Posterior cingulate gyrus (tissue), 11 donors: ENCODE measurements at places on chromosomes 2 and 18.

GRCh38 chr18:25174324-25174723 is 177.6 kb downstream of the ZNF521 start:
- DNase-seq: no peak

DNA sequence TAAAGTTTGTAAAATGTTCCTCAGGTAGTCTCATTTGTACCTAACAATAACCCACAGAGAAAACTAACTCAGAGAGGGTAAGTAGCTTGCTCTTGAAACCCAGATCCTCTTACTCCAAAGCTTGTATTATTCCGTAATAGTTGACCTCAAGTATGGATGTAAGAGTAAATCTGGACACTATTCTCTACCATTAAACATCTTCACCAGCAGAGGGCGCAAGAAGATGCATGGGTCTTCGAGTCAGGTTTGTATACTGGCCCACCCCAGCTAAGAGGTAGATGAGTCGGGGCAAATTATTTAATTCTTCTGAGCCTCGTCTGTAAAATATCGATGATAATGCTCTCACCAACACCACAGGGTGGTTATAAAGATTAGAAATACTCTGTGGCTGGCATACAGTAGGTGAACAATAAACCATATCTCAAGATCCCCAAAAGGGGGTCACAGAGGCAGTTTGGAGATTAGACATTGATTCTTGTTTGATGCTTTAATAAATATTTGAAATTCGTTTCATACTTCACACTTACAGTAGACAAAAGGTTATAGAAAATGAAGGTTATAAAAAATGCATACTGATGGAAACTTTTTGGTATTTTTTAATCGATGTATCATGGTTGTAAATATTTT is 3.5 kb upstream of the CABLES1 start:
- DNase-seq: peak; percentile 56

GRCh38 chr2:105541189-105542050 is 142.6 kb upstream of the FHL2 start:
- DNase-seq: no peak

DNA sequence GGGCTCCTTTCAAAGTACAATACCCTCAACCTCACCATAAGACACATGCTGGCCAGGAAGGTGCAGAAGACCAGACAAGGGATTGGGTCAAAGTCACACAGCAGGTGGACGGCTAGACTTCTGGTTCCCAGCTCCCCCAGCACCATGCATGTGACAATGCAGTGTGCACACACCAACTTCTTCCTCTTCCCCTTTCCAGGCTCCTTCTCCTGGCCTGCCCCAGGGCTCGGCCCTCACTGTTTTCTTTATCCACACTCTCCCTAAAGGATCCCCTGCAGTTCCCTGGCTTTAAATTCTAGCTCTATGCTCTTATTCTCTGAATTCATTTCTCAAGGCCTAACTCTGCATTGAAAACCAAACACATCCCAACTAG is 82.3 kb downstream of the LOXHD1 start:
- no peak for DNase-seq

DNA sequence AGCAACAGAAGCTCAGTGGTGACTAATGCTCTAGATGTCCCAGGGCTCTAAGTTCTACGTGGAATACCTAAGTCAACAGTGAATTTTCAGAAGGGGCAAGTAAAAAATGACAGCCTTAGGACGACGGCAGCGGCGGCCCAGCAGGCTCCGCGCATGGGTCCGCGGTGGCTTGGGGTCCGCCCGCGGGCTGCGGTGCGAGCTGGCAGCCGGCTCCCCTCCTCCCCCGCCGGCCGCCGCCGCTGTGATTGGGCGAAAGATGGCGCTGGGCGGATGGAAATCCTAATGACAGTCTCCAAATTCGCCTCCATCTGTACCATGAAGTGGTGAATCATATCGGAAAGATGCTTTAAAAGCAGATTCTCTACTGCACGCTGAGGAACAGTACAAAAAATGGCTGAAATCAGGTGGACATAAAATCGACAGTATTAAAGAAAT is 74.7 kb downstream of the HNRNPLL start:
- DNase-seq: peak; percentile 88

DNA sequence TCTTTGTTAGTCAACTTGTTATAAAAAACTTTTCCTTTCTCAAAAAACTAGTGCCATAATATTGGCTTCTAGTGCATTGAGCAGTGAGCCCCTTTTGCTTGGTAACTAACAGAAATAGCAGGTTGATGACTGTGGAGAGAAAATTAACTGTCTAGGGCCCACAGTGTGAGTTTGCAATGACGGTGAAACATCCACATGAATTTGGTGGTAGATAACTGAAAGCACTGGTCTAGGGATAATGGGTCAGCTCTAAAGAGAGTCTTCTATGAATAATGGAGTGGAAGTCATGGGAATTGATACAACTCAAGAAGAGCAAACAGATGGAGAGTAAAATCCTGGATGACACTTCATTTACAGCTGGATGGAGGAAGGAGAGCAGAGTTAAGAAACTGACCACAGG is 245.4 kb downstream of the METTL4 start:
- DNase-seq: no peak

- DNase-seq: no peak
These were observed 9.7 kb upstream of the NT5DC4 start for GRCh38 chr2:112710956-112711750.

GRCh38 chr18:15198116-15198389 is 450.1 kb downstream of the ANKRD30B start:
- DNase-seq: no peak

DNA sequence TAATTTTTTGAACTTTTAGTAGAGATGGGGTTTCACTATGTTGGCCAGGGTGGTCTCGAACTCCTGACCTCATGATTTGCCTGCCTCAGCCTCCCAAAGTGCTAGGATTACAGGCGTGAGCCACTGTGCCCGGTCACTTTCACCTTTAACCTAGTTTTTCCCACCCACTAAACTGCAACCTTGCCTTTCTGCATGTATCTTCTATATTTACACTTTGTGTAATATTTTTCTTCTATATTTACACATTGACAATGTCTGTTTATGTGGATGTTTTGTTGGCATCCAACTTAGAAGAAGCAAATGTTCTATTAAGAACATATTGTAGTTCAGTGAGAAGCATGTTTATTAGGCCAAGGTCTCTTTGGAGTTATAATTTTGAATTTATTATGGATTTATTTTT is 26.7 kb downstream of the SNRPD1 start:
- DNase-seq: no peak

GRCh38 chr2:129334696-129335410 is 644.6 kb upstream of the RAB6C start:
- DNase-seq: no peak

GRCh38 chr2:125169022-125169763 is 1144.1 kb downstream of the CNTNAP5 start:
- no peak for DNase-seq

DNA sequence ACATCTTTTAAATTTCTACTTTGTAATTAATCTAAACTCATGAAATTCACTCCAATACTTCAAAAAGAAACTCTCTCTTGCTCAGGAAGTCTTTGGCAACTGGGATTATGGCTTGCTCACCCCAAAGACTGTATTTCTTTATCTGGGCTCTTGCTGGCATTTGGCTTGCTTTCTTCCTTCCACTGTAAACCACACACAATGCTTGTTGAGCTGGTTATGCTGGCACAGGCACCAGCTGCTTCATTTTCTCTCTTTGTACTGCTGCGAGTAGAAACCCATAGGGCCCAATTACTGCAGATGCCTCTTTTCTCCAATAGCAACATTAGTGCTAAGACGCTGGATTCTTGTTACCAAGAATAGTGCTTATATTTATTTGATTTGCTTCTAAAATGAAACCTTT is 51.4 kb downstream of the SLC38A11 start:
- DNase-seq: no peak

- DNase-seq: peak; percentile 87
These were observed 260.2 kb upstream of the TRIB2 start for GRCh38 chr2:12456293-12457106.

DNA sequence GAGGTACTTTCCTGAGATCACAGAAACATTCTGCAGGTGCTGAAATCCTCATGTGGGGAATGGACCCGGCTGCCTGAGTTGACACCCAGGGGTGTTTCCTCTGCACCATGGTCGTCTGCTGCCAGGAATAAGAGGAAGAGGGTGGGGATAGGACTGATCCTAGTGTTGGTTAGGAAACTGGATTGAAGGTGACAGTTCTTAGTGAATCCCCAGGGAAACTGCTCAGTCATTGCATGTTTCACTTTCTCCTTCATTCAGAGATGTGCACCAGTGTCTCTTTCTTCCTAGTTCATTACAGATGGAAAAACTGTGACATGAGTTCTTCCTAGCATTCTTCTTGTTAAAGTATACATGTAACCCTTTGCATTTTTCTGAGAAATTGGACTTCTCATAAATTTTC is 294.3 kb downstream of the PTGR3 start:
- no peak for DNase-seq

GRCh38 chr2:205411558-205411957 is 270.7 kb upstream of the NRP2 start:
- DNase-seq: peak; percentile 16

GRCh38 chr2:11688222-11689069 is 18.5 kb upstream of the NTSR2 start:
- DNase-seq: no peak

DNA sequence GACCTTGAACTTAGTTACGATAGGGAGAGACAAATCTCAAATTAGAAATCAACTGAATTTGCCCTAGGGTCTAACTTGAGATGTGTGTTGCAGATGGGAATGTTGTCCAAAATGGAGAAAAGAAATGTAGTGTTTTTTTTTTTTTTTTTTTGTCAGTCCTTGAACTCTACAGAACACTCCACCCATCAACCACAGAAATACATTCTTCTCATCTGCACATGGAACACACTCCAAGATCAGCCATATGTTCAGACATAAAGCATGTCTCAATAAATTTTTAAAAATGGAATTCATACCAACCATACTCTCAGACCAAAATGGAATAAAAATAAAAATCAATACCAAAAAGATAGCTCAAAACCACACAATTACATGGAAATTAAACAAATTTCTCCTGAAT is 526.5 kb downstream of the FBXO15 start:
- no peak for DNase-seq

DNA sequence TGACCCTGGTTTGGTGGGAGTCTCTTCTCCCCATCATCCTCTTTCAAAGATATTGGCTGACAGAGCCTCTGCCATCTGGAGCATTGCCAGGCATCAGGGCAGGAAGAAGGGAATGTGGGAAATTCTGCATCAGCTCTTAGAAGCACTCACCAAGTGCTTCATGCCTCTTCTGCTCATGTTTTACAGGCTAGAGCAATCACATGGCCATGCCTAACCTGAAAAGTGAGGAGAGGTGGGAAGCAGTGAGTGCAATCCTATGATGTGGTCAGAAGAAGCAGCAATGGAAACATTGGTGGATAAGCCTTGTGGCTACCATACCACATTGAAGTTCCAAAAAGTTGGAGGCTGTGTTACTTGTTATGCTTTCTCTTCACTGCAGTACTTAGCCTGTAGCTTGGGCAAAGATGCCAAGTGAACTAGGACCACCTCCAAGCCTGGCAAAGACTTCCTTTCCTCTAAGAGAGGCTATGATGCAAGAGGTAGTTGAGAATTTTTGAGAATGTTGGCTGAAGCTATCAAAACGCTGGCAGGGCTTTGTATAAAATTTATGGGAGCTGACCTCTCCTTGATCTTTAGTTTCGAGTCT is 64.1 kb downstream of the BCL2L11 start:
- DNase-seq: no peak

DNA sequence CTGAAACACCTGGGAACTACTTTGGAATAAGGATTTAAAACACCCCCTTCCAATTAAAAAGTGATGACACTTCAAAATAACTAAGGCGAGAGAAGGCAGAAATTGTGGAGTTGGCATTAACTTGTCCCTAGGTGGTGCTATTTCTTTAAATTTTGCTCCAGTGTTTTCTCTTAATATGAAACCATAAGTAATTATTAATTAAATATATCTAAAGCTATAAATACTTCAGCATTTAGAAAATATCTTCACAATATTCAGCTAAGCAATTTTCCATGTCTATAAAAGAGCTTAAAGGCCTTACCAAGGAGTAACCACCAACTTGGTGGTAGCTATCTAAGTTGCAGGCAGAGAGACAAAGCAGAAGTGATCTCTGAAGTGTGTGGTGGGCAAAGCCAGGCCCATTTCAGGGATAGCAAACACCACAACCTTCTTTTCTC is 186.8 kb upstream of the PGAP1 start:
- DNase-seq: no peak

DNA sequence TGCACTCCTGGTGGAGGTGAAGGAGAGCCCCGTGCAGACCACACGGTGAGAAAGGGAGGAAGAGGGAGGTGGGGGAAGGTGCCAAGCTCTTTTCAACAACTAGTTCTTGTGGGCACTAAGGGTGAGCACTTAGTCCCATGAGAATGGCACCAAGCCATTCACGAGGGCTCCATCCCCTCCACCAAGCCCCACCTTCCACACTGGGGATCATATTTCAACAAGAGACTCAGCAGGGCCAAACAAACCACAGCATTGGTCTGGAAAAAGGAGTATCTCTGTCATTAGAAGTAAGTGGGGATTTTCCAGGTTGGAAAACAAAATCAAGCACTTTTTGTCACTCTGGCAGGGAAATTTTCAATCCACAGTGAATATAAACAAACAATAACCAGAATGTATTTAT is 38.4 kb downstream of the ZAP70 start:
- DNase-seq: peak; percentile 16

DNA sequence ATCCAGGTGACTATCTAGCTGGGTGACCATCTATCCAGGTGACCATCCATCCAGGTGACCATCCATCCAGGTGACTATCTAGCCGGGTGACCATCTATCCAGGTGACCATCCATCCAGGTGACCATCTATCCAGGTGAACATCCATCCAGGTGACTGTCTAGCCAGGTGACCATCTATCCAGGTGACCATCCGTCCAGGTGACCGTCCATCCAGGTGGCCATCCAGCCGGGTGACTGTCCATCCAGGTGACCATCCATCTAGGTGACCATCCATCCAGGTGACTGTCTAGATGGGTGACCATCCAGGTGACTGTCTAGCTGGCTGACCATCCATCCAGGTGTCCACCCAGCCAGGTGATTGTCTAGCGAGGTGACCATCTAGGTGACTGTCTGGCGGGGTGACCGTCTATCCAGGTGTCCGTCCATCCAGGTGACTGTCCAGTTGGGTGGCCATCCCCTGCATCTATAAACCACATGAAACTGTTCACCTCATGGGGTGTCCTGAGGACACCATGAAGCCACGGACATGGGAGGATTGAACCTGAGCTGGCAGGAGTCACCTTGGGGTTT is 305.3 kb downstream of the NDUFA10 start:
- DNase-seq: no peak

GRCh38 chr18:9704233-9705118 is 3.6 kb upstream of the RAB31 start:
- DNase-seq: no peak

DNA sequence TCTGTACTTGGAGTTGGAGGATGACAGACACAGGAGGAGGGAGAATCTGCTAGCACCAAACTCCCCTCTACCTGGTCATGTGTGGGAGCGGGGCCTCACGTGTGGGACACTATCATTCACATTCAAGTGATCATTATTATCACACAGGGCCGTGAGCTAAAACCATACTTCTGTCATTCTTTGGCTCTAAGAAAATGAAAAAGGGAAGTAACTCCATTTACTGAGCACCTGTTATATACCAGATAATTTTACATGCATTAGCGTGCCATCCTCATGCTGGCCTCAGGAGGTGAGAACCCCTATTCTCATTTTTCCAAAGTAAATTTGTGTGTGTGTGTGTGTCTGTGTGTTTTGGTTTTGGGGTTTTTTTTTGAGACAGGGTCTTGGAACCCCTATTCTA is 150.1 kb downstream of the GLI2 start:
- DNase-seq: no peak
